ENCODE measurements at places on chromosomes 13 and 19.

DNA sequence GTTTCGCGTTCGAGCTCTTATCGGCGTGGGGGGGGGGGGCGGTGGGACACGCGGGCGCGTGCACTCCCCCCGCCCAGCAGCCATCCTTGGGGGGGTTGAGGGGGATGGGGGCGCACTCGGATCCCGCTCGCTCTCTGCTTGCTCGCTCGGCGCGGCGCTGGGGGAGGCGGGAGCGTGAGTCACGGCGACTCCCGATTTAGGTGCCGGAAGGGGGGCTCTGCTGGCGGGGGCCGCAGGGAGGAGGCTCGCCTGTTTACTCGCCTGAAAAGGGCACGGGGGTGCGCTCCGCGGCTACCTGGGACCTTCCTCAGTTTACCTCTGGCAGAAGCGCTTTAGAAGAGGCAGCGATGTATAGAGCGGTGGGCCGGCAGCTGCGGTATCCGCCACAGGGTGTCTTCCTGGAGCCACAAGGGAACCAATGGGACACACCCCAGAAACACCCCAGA is 1.1 kb upstream of the PDE4A start:
- DNase-seq: peak; percentile 40

DNA sequence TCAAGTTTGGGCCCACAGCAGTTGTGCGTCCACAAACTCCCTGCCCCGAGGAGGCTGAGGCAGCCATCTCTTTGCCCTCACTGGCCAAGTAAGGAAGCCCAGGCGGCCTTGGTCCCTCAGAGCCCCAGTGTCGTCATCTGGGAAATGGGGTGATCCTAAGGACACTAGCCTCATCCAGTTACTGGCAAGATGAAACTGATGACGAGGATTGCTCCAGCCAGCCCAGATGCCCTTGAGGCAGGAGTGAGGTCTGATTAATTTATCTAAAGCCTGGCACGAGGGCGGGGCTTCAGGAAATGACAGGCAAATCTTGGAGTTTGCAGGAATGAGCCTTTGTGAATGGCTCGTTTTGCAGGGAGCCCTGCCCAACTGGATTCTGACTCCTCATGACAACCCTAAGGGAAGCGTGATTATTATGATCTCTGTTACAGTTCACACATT is 5.6 kb downstream of the LIPE start:
- DNase-seq: no peak

DNA sequence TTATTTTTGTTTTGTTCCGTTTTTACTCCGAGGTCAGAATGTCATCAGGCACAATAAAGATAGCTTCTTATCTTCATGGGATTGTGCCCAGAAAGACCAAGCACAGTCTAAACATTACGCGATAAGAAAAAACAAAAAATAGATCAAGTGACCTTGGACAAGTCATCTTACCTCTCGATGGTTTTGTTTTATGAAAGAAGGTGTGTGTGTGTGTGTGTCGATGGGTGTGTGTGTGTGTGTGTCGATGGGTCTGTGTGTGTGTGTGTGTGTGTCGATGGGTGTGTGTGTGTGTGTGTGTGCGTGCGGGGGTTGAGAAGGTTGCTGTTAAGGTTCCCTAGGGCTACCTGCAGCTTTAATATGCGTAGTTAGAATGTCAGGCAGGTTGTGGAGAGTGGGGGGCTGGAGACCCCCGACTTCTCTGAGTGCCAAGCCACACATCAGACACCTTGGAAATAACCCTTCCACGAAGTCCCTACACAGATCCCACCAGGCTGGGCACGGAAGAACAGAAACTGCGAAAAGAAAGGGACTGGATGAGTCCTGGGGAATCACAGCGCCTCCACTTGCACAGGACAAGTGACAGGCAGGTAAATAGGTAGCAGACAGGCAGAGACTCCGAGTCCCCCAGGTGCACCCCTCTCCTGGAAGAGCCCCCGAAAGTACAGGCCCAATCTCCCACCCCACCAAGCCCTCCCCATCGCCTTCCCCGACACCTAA is 458 bp upstream of the ATP8A2 start:
- DNase-seq: no peak

DNA sequence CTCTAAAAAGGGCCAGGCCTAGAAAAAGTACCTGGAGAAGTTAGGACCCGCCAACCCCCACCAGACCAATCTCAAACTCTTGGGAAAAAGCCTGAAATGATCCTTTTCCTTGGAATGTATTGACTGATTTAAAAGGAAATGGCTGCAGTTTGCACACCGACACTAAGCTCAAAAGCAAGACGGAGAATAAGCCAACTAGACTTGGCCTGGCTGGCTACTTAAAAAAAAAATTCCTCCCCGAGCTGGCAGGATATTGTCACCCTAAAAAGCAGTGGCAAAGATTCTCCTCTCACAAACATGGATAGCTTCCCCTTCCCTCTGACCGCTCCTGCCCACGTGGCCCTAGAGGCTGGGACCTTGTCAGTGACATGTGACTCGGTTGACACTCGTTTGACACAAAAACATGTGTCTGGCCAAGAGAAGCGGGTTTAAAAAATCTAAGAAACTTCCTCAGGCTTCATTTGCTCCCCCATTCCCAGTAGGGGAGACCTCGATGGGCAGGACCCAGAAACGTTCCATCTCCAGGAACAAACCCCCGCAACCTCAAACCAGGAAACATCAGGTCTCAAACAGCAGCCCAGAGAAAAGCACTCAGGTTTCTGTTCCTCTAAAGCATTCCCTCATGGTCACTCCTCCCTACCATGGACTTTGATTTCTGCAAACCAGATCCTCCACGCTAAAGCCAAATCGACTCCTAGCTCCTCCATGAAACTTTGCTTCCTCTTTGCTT is 1.3 kb downstream of the RFX1 start:
- no peak for DNase-seq

DNA sequence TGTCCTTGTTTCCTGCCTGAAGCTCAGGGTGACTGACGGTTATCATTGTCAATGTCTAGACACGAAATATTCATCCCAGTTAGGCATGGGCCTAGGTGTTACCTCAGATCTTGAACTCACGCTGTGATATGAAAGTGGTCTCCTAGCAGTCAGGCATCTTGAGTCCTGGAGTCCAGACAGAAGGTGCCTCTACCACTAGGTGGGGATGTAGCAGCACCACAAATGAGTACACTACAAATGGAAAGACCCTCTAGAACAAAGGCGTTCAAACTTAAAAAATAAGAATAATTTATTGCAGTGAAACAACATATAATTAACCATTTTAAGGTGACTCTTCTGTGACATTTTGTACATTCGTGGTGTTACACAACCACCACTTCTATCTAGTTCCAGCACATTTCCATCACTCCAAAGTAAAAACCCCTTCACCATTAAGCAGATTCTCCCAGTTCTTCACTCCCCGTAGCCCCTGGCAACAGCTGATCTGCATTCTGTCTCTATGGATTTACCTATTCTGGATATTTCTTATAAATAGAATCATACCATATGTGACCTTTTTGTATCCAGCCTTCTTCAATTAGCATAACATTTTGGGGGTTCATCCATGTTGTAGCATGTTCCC is 11.9 kb upstream of the FRY start:
- DNase-seq: peak; percentile 34

- no peak for DNase-seq
Observed at GRCh38 chr13:59522652-59523051, 641.1 kb downstream of the DIAPH3 start.
